ENCODE measurements at places on chromosomes 12 and 14.

GRCh38 chr12:81992461-81992860, 233.3 kb upstream of the PPFIA2 start:
- no peak for DNase-seq

DNA sequence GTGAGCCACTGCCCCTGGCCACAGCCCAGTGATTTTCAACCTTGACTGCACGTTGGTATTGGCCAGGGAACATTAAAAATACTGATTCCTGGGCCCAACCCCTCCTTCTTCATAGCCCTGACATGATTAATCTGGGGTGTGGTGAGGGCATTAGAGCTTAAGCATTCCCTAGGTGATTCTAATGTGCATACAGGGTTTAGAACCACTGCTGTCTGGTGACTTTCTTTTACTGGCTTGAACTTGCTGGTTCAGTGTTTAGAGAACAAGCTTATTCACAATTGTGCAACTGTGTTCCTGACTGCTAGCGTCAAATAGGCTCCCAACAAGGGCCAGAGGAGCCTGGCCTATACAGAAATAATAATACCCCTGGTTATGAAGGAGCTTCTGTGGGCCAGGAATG, 488.8 kb upstream of the CCDC196 start:
- no peak for DNase-seq

- peak; percentile 61 for DNase-seq
Observed at GRCh38 chr12:96425321-96425720, 25.1 kb upstream of the CDK17 start.

- no peak for DNase-seq
Observed at GRCh38 chr12:131105736-131106348, 152.1 kb downstream of the ADGRD1 start.

DNA sequence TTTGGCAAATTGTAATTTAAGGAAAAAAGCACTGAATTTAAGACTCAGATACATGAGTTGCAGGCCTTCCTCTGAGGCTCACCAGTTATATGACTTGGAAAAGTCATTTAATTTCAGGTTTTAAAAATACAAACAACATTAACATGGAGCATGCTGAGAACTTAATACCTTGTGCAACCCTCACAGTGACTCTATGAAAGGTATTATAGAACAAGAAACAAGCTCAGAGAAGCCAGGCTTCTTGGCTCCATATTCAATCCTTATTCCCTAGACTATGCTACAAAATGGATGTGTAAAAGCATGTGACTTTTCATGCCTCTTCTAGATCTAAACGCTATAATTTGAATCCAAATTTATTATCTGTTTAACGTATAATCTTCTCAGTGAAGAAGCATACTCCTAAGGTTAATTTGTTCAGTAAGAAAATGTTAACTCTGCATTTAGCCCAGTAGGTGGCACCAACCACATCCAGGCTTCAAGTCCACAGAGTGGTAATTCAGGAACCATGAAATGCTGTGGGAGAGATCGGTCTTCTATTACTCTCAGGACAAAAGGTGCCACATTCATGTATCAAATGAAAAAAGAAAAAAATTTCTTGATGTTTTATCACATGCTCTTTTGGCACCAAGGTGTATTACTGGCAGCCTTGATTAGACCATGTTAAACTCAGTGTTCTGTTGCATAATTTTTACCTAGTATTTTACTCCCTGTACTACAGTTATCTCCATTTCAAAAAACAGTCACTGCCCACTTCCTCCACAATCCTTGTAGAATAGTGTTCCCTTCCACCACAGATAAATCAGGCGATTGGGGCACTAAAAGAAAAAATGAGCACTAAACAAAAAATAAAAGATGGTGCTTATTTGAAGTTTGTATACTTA, 9.3 kb downstream of the CCDC196 start:
- peak; percentile 43 for DNase-seq

DNA sequence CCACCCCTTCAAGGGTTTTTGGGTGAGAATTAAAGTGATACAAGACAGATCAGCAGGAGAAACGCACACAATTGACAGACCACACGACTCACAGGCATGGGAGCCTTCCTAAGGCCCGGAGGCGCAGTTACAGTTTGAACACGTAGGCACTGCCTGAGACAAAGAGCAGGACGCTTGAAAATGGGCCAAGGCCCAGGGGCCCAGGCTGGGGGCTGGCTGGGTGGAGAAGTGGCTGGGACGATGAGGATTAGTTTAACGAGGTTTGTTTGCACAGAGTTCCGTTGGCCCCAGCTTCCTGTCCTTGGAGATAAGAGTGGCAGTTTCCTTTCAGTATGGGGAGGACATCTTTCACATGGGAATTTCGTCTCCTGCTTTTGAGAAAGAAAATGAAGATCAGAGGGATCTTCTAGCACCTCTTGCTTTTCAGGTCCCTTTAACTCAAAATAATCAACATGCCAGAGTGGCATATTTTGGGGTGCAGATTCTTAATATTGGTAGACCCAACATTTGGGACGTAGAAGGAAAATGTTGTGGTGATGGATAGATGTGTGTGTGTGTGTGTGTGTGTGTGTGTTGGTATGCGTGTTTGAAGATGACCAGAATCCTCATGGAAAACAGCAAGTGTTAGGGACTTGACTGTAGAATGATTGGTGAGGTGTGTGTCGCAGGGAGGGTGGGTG, 44.6 kb downstream of the DLK1 start:
- no peak for DNase-seq

GRCh38 chr12:38282886-38283285, 33.7 kb upstream of the ALG10B start:
- DNase-seq = no peak

GRCh38 chr14:98226411-98226810, 1045.6 kb downstream of the BCL11B start:
- no peak for DNase-seq

- no peak for DNase-seq
Observed at GRCh38 chr12:53230108-53230845, 1.7 kb downstream of the RARG start.

GRCh38 chr14:53331247-53331646, 178.1 kb upstream of the DDHD1 start:
- DNase-seq = peak; percentile 40

DNA sequence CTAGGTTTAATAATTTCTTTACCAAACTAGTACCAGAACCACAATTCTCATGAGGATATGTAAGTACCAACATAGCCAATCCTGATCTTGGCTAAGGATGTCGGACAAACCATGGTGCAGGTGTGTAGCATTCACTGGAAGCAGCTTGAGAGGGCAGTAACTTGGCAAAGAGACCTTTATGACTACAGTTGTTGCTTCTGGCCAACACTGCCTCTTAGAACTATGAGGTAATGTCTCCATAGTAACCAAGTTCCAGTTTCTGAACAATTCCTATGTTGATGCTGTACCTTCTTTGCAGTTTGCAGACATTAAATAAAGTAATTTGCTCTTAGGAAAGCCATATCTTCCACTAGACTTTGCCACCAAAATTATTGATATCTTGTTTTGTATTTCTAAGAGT, at the start of gene LMNTD1:
LMNTD1 (minus strand) TSS at position 186 of the 400 bp plus-strand sequence. CDS start 324 bp downstream, outside the sequence.
- DNase-seq = no peak

DNA sequence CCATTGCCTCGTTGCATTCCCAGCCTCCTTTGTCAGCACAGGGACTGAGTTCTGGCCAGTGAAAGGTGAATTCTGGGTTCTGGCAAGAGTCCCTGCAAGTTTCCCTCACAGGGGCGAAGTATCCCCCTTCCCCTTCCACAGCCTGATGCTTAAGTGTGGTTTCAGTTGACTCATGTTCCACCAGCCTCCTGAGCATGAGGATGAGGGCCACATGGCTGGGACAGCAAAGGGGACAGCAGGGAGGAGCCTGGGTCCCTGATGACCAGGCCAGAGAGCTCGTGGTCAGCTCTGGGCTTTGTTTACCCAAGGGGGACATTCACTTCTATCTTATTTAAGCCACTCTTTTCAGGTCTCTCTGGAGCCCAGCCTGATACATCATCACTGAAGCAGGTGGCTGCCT, 36.5 kb downstream of the CACNA2D4 start:
- DNase-seq = no peak

DNA sequence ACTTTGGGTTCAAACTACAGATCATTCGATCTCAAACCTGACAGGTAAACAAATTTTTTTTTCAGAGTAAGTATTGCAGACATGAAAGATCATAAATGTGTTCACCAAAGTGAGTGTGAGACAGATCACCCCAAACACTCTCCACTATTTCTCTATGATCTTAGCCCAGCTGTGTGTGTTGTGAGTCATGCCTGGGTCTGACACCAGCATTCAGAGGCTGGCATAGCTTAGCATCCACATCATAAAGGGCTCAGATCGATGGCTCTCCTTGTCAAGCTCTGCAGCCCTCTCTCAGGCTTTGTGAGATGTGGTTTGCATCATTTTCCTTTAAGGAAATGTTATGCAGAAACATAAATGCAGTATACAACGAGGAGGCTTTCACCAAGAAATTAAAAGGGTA, 164.9 kb downstream of the ETV6 start:
- DNase-seq = peak; percentile 80

GRCh38 chr12:104060791-104061190, 3.5 kb upstream of the HCFC2 start:
- DNase-seq = no peak

DNA sequence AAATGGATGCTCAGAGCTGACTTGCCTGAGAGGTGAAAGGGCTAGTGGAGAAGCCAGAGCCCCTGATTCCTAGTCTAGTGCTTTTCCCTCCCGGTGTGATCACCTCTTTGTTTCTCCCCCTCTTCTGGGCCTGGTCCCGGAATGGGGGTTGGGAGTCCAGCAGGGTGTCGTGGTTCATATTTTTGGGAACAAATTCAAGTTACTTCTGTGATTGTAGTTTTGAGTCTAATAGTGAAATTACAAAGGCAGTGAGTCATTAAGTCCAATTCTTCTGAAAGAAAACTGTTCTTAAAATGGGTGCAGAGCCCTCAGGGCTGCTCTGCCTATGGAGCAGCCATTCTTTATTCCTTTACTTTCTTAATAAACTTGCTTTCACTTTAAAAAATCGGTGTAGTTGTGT, 7.6 kb downstream of the SUSD6 start:
- DNase-seq = no peak

GRCh38 chr12:77644915-77645605, 185.6 kb upstream of the NAV3 start:
- no peak for DNase-seq

- DNase-seq = no peak
Observed at GRCh38 chr12:109269428-109269827, 39.7 kb downstream of the FOXN4 start.

- DNase-seq = no peak
Observed at GRCh38 chr12:24467226-24467625, 481.7 kb downstream of the BCAT1 start.

DNA sequence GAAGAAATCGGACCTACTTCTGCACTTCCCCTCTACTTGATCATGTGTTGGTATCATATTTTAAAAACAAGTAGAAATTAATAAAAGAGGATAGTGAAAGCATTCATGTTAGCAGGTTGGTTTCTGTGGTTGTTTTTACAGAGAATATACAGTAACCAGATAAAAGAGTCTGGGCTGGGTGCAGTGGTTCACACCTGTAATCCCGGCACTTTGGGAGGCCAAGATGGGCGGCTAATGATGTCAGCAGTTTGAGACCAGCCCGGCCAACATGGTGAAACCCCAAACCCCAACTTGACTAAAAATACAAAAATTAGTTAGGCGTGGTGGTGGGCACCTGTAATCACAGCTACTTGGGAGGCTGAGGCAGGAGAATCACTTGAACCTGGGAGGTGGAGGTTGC, 55.9 kb downstream of the LRP6 start:
- no peak for DNase-seq

DNA sequence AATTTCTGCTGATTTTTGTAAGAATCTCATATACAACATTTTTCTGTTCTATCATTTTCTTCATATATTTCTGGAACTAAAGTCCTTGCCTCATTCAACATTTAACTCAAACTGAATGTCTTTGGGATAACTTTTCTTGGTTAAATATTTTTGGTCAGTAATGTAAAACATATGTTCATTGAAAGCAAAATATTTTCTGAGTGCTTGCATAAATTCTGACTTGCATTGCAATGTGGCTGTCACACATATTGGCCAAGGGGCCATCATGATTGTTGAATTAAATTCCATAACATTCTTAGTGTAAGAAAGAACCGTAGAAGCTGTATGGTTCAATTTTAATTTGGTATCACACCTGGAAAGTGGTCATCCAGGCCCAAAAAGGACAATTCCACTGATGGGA, 369.4 kb downstream of the GALC start:
- no peak for DNase-seq

DNA sequence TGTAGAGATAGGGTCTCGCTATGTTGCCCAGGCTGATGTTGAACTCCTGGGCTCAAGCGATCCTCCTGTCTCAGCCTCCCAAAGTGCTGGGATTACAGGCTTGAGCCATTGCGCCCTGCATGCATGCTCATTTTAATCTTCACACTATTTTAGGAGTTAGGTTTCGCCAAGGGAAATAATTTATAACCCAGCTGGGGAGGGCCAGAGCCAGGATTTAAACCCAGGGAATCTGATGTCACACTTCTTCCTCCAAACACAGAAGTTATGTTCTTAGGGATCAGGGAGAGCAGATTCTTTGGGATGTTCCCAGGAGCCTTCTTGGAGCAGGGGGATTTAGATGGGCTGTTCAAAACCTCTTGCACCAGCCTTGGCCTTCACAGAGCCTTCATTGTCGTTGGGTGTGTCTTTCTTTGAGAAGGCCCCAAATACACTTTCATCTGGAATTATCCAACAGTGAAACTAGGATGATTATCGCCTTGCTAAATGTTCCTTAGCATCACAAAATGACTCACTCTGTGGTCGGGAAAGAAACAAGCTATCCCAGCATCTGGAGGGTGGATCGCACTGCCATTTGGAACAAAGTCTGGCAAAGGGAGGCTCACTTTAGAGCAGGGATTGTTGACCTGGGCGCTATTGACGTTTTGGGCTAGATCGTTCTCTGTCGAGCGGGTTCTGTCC, 8.2 kb upstream of the PPP1CC start:
- DNase-seq = no peak

- DNase-seq = no peak
Observed at GRCh38 chr14:28157289-28157869, 609.2 kb upstream of the FOXG1 start.

GRCh38 chr12:9883175-9883574, 1.9 kb downstream of the KLRF2 start:
- no peak for DNase-seq

GRCh38 chr14:93055651-93056115, 60.0 kb downstream of the ITPK1 start:
- DNase-seq = no peak

GRCh38 chr12:68611094-68611805, 551 bp downstream of the RAP1B start:
- DNase-seq = peak; percentile 40

All from kidney capillary endothelial cell (primary cell).